ENCODE measurements at places on chromosomes 12 and 14.

DNA sequence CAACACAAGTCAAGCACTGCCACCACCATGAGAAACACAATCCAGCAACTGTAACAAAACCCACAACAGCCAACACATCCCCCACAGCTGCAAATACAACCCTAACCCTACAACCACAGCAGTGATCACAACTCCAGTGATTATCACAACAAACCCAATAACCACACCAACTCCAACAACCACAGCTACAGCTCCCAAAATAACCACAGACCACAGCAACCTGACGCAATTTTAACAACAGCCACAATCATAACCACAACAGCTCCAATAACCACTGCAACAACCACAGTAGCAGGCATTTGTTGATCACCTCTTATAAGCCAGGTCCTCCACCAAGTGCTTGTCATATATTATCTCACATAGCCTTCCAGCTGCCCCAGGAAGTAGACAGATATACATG, 42.2 kb upstream of the FAM181A start:
- DNase-seq: no peak

GRCh38 chr12:109836916-109837315, 3.7 kb upstream of the TRPV4 start:
- no peak for DNase-seq

GRCh38 chr14:72600551-72601330, 293.2 kb downstream of the DPF3 start:
- peak; percentile 32 for DNase-seq

DNA sequence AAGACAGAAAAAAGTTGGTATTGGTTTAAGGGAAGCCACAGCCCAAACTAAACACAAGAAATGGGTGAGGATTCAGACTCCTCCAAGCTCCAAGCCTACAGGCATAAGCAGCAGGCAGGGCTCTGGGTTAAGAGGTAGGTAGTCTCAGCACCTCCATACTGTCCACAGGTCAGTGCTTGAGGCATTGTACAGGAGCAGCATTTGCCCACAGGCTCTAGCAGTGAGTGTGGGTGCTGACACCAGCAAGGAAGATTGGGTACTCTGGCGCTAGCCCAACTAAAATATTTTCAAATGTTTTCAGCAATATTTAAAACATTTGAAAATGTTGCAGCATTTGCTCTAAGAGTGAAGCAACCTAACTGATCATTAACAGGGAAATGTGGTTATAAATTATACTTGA, 33.1 kb downstream of the FERMT2 start:
- no peak for DNase-seq

DNA sequence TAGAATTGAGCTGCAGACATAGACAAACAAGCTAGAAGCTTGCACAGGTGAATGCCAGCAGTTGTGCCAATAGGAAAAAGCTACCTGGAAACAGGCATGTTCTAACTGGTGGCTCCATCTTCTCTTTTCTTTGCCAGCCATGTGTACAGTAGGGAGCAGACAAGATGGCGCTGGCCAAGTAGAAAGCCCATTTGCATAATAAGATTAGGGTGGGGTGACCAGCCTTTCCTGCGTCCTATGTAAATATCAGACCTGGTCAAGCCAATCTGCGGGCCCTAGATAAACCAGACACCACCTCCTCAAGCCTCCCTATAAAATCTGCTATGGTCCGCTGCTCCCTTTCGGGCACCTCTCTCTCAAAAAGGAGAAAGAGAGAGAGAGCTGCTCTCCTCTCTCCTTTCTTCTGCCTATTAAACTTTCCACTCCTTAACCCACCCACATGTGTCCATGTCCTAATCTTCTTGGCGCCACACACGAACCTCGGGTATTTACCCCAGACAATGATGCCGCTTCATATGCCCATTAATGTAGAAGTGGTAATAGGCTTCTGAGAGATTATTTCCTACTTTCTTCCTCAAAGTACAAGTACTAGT, 201.0 kb downstream of the SLC25A21 start:
- no peak for DNase-seq

- no peak for DNase-seq
Observed at GRCh38 chr14:92352158-92352985, 29.4 kb downstream of the SLC24A4 start.

DNA sequence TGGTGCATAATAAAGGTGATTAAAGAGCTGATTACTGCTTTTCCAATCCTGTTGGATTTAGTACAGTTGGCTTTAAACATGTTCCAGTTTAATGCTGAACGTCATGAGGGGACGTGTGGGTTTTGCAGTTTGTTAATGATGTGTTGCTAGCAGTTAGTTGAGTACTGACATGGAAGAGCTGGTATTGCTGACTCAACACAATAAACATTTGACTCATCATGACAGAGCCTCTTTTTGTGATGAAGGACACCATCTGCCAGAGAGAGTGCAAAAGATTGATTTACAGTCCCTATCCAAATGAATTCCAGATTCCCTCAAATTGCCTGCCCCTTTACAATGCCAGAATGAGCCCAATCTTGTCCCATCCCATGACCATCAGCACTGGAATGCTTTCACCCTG, 346.2 kb upstream of the PRICKLE1 start:
- DNase-seq: no peak

GRCh38 chr12:96516472-96517430, 27.4 kb downstream of the CFAP54 start:
- DNase-seq: no peak

- DNase-seq: no peak
Observed at GRCh38 chr12:56104815-56105608, 653 bp downstream of the PA2G4 start.

DNA sequence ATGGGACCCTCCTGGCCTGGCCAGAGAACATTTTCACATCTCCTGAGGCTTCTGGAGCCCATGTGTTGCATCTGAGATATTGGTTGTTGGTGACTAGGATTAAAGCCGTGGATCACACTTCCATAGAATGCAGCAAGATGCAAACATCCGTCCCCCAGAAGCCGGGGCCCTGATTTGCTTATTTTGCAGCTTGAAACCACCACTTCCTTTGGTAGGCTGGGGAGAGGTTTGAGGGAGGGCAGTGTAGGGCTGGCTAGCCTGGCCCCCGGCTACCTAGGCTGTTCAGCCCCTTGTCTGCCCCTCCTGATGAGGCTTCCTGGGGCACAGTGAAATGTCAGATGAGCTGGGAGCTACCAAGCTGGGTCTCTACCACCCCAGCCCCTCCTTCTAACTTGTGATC, 209.7 kb upstream of the PWP1 start:
- DNase-seq: no peak

- DNase-seq: no peak
Observed at GRCh38 chr12:81530352-81530751, 228.8 kb downstream of the PPFIA2 start.

- DNase-seq: no peak
Observed at GRCh38 chr12:109764123-109764522, 50.5 kb downstream of the FAM222A start.

DNA sequence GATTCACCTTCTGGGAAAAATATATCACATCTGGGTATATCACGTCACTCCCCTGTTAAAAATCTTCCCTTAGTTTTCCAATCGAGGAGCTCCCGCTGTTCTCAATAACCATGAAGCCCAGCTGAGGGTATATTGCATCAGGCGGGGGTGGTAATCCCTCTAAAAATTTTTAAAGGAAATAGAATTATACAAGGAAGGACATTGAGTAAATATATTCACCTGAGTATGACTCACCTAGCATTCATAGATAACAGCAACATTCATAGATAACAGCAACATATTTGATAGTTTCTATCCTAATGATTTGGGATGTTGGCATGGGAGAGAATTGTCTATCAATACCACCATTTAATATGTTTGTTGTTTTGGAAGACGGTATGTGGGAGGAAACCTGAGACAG, 473.6 kb downstream of the RMST start:
- no peak for DNase-seq

DNA sequence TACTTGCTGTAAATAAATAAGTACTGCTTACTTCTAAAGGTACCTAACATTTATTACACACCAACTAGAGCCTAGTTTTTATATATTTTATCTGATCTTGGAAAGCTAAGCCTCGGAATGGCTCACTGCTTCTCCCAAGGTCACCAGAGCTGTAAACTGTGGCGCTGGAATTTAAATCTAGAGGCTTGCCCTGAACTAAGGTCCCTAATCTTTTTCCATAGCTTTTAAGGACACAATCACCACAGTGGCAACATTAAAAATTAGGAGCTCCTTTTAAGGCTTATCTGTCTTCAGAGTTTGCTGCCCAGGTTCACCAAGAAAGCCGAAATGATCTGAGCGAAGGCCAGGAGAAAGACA, 670 bp downstream of the CCNB1IP1 start:
- no peak for DNase-seq

GRCh38 chr12:79374545-79374944, 316.2 kb downstream of the PAWR start:
- DNase-seq: no peak

- DNase-seq: peak; percentile 78
Observed at GRCh38 chr12:93441081-93441616, 598 bp downstream of the UBE2N start.

DNA sequence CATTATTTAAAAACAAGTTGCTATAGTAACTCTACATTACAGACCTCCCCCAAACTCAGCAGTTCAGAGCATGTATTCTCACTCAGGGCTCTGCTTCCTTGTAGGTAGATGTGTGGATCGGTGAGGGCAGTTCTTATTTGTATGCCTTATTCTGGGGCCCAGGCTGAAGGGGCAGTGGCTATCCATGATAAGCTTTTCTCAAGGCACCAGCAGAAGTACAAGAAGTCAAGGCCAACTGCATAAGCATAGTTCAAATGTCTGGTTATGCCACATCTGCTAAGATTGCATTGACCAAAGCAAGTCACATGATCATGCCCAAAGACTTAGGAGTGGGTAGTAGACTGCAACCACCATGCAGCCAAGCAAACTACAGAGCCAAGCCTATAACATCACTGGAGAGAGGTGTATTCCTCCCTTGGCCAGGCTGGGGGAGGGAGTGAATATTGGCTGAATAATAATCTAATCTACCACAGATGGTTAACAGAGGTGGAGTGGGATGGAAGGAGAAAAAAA, 4.6 kb downstream of the PSEN1 start:
- DNase-seq: no peak

DNA sequence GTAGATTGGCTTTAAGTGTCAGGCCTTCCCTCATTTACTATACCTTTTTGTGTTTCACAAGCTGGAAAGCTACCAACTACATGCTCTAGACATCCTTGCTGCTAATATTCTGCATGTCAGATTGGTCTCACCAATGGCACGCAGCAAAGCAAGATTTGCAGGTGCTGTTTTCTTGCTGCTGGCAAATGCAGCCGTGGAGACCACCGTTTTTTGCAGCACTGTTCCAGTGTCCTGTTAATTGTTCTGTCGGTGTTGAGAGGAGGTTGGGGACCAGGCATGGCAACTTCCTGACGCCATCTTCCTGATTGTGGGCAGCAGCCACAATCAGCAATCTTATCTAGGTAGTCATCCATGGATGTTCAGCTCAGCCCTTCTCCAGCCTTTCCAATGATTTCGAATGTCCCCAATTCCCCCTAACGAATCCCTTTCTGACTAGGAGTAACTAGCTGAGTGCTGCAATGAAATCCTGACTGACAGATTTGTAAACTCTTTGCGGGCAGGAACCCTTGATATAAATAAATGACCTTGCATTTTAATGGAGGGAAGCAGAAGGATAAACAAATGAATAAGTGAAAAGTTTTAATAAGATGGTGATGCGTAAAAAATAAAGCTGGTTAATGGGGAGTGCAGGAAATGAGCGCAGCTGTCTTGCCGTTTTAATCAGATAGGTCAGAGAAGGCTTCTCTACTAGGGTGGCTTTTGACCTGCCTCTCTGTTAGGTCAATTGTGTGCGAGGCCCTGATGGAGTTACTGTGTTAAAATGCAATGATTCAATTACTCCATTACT, 574 bp upstream of the CRADD start:
- no peak for DNase-seq

DNA sequence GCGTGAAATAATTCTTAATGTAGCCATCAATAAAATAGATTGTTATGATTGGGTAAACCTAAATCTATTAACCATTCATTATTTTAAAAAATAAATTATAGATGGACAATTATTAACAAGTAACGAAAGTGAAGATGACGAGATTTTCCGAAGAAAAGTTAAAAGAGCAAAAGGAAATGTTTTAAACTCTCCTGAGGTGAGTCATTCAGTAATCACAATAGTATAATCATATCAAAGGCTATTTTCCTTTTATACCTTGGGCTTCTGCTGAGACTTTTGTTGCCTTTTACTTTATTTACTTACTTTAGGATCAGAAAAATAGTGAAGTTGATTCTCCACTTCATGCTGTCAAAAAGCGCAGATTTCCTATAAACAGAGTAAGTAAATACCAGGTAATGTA, 45.6 kb downstream of the FANCM start:
- DNase-seq: no peak

DNA sequence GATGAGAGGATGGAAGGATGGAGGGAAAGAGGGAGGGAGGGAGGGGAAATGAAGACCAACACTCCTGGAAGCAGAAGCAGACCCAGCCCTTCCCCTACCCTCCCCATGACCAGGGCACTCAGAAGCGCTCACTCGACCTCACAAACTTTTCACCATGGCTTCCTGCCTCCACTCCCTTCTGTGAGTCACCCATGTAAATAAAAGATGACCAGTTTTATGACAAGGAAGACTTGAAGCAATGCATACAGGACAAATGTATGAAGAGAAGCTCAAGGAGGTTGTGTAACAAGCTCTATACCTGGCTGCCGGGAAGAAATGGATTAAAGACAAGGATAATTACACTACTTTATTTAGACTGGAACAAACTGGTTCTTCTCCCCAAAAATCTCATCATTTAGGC, 63.8 kb downstream of the CDC42BPB start:
- DNase-seq: no peak

- no peak for DNase-seq
Observed at GRCh38 chr14:33163600-33163999, 224.9 kb downstream of the NPAS3 start.

- DNase-seq: no peak
Observed at GRCh38 chr12:31316891-31317290, 9.1 kb downstream of the SINHCAF start.
